Activated gamma-delta T cell treated with anti-CD3 and anti-CD28 coated beads, Interleukin-2, amount 50 U/mL, for 16 hours (primary cell): ENCODE measurements at places on chromosomes 11 and 22.

GRCh38 chr11:2825261-2825888, 60.2 kb downstream of the CDKN1C start:
- DNase-seq: no peak

DNA sequence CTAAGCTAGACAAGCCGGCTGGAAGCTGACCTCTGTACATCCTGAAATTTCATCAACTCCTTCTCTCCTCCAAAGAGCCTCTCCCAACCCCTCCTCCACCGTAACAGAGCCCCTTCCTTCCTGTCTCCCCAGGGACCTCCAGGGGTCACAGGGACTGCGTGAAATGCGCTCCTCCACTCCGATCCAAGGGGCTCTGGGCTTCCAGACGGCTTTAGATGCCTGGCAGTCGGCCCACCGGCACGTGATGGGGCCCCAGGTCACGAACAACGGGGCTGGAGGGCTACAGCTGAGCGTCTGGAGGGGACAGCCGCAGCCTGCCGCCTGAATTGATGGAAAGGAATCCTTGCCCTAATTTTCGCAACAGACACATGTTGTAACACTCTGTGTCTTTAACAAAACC, 264.1 kb downstream of the MN1 start:
- DNase-seq: no peak

DNA sequence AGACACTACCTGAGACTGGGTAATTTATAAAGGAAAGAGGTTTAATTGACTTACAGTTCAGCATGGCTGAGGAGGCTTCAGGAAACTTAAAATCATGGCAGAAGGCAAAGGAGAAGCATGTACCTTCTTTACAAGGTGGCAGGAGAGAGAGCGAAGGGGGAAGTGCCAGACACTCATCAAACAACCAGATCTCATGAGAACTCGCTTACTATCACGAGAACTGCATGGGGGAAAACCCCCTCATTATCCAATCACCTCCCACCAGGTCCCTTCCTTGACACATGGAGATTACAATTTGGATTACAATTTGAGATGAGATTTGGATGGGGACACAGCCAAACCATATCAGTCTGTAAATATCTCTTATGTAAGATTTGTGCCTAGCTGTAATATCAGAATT, 50.9 kb upstream of the ATXN10 start:
- DNase-seq: no peak

GRCh38 chr11:27250867-27251665, 111.9 kb downstream of the CCDC34 start:
- DNase-seq: no peak

DNA sequence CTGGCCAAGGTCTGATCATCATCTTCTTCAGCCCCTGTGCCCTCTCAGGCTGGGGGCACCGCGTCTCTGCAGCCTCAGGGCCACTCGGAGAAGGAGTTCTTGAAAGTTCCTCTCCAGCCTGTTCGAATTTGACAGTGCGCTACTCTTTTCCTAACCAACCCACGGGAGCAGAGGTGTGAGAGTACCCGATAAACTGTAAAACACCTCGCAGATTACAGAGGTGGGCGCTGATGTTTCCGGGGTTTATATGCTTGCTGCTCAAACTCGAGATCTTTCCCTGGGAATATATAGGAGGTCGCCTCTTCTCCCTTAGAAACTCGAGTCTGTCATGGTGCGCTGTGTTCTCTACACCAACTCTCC, 515 bp downstream of the CTR9 start:
- no peak for DNase-seq

DNA sequence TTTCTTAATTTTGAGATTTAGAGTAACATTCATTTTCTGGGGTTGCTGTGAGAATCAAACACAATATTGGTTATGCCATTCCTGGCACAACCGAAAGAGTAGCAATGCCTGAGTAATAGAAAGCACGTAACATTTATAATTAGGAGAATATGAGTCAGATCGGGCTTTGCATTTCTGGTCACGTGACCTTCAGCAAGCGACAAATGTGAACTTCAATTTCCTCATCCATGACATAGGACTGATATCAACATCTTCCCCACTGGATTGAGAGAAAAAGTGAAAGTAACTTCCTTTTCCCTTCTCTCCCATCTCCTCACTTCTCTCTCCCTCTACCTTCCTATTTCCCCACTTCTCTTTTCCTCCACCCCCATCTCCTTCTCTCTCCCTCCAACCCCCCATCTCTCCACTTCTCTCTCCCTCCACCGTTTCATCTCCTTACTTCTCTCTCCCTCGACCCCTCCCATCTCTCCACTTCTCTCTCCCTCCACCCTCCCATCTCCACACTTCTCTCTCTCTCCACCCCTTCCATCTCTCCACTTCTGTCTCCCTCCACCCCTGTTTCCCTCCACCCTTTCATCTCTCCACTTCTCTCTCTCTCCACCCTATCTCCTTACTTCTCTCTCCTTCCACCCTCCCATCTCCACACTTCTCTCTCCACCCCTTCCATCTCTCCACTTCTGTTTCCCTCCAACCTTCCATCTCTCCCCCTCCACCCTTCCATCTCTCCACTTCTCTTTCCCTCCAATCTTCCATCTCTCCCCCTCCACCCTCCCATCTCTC, 33.5 kb upstream of the CAT start:
- DNase-seq: no peak

- no peak for DNase-seq
These were observed 20.8 kb downstream of the ADA2 start for GRCh38 chr22:17198170-17199002.

DNA sequence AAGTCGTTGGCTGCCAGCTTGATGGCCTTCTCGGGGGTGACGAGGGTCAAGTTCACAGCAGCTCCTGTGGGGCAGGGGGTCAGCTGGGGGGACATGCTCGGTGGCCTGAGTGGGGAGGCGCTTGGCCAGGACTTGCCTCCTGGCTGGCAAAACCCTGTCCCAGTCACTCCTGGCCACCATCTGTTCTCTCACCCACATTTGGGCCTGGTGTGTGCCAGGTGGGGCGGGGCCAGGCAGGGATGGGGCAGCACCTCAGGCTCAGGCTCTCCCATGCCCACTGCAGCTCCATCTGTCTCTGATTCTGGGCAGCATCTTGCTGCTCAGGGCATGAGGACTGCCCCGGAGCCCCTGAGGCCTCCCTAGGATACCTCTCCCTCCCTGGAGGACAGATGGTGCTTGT, 3.7 kb upstream of the CEND1 start:
- DNase-seq: no peak

- DNase-seq: no peak
These were observed 509.0 kb downstream of the BUD13 start for GRCh38 chr11:116263770-116264169.

GRCh38 chr11:92383430-92383829, 158.8 kb downstream of the FAT3 start:
- DNase-seq: no peak

DNA sequence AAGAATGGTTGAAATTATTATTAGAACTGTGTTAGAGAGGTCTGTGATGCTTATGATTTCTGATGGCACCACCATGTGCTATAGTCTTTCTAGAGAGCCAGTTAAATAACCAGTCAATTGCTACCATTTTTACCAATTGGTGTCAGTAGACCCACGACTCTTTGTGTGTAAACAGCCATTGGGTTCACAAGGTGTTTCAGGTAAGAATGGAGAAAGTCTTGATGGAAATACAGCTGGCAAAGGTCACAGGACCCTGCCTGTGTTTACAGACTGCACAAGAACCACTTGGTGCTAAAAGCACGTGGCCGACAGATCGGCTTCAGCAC, 30.5 kb upstream of the OR10G7 start:
- DNase-seq: no peak

GRCh38 chr11:75820645-75821044, 5.6 kb downstream of the UVRAG start:
- DNase-seq: no peak
